ENCODE measurements at places on chromosomes 7 and 10.
A peak's percentile ranks its signal among the peaks of the same experiment; 100 is the strongest.

DNA sequence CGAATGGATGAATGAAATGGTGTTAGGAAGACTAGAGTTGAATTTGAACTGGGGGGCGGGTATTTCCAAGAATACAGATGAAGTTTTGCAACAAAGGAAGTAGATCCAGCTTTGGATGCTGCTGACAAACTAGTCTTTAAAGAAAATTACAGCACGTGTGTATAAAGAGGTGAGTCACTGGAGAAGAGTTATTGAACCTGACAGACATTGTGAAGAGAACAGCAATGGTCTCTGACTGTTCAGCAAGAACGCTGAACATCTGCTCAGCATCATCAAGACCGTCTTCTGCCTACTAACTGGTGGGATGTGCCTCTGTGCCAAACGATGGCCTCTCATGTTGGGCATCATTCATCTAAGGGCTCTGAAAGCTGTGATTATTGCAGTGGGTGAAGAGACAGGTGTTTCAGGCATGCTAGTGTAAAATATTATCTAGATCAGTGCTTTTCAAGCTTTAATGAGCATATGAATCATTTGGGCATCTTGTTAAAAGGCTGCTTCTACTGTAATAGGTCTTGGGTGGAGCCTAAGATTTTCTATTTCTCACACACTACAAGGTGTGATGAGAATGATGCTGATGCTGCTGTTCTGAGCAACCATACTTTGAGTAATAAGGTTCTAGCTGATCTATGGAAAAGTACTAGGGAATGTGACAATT lies 291.3 kb downstream of the PTEN start:
- H3K36me3 ChIP-seq: no peaks in the 10 kb centered on the region
- no peak overlapping the region for H3K27ac ChIP-seq
- no peak overlapping the region for H3K4me3 ChIP-seq
- H3K4me1 ChIP-seq: no peaks in the 10 kb centered on the region

GRCh38 chr10:34200355-34200901 lies 614.7 kb downstream of the PARD3 start:
- H3K4me3 ChIP-seq: no peak overlapping the region
- no peaks in the 10 kb centered on the region for H3K36me3 ChIP-seq
- H3K4me1 ChIP-seq: no peaks in the 10 kb centered on the region
- H3K27me3 ChIP-seq: no peaks in the 10 kb centered on the region

GRCh38 chr10:109820620-109821405 lies 102.5 kb downstream of the XPNPEP1 start:
- peaks cover 7% of the 10 kb centered on the region for H3K4me1 ChIP-seq
- H3K36me3 ChIP-seq: no peaks in the 10 kb centered on the region
- H3K4me3 ChIP-seq: no peak overlapping the region

- no peaks in the 10 kb centered on the region for H3K36me3 ChIP-seq
- DNase-seq: no peak
- no peak overlapping the region for H3K27ac ChIP-seq
- no peaks in the 10 kb centered on the region for H3K27me3 ChIP-seq
- no peak overlapping the region for H3K4me3 ChIP-seq
Measured at GRCh38 chr7:27175626-27176523, 1.8 kb upstream of the HOXA10 start.

- peaks cover 51% of the 10 kb centered on the region for H3K4me1 ChIP-seq
- no peaks in the 10 kb centered on the region for H3K27me3 ChIP-seq
- H3K27ac ChIP-seq: no peak overlapping the region
- H3K4me3 ChIP-seq: no peak overlapping the region
Measured at GRCh38 chr7:27389496-27389895, 146.9 kb downstream of the EVX1 start.

DNA sequence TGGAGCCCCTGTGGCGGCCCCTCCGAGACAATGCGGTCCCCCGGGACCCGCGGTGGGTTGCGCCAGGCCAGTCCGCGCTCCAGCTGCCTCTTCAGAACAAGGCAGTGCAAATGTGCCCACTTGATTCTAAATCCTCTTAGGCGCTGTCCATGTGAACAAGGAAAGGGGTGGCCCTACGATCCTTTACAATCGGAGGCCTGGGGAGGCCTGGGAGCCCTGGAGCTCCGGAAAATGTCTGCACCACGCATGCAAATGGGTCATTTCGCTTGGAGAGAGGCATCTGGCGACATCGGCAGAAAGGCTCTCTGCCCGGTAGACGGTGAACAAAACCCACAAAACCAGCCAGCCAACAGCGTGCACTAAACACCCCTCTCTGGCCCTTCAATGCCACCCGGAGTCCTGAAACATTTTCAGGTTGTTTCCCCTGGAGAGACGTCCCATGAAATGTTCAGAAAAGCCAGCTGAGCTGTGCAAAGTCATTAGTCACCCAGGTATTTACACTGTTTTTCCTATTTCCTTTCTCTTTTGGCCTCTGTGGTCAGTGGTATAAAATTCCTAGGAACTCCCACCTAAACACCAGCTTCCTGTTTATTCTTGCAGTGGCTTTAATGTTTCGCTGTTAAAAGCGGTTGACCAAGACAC lies 102.8 kb upstream of the ZNF438 start:
- no peaks in the 10 kb centered on the region for H3K36me3 ChIP-seq
- peaks cover 14% of the 10 kb centered on the region for H3K4me1 ChIP-seq
- H3K4me3 ChIP-seq: peak overlapping the region; percentile 79
- H3K27ac ChIP-seq: no peak overlapping the region
- peak; percentile 48 for DNase-seq

- no peak overlapping the region for H3K4me3 ChIP-seq
- no peak for DNase-seq
- H3K36me3 ChIP-seq: no peaks in the 10 kb centered on the region
- no peaks in the 10 kb centered on the region for H3K27me3 ChIP-seq
Measured at GRCh38 chr10:91208642-91209041, 11.8 kb upstream of the PCGF5 start.

DNA sequence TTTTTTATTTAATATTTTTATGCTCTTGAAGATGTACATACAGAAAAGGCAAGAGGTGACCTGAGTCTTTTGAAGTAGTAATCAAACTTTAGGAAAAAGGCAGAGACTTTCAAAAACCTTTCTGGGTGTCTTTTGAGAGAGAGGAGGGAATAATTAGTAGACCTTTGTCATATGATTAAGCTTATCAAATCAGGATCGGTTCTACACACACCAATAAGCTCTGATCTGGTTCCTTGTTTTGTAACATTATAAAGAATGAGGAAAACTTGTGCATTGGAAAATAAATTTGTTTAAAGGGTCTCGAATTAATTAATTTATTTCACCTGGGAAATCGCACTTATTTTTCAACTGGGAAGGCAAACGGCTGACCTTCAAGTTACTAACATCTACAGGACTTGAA lies 11.9 kb downstream of the TWIST1 start:
- no peaks in the 10 kb centered on the region for H3K4me1 ChIP-seq
- H3K27me3 ChIP-seq: no peaks in the 10 kb centered on the region
- no peaks in the 10 kb centered on the region for H3K36me3 ChIP-seq
- DNase-seq: no peak

- H3K4me1 ChIP-seq: peaks cover 8% of the 10 kb centered on the region
- DNase-seq: no peak
- no peaks in the 10 kb centered on the region for H3K27me3 ChIP-seq
- H3K27ac ChIP-seq: no peak overlapping the region
- H3K36me3 ChIP-seq: no peaks in the 10 kb centered on the region
- H3K4me3 ChIP-seq: no peak overlapping the region
Measured at GRCh38 chr7:47924266-47924665, 24.0 kb downstream of the PKD1L1 start.

DNA sequence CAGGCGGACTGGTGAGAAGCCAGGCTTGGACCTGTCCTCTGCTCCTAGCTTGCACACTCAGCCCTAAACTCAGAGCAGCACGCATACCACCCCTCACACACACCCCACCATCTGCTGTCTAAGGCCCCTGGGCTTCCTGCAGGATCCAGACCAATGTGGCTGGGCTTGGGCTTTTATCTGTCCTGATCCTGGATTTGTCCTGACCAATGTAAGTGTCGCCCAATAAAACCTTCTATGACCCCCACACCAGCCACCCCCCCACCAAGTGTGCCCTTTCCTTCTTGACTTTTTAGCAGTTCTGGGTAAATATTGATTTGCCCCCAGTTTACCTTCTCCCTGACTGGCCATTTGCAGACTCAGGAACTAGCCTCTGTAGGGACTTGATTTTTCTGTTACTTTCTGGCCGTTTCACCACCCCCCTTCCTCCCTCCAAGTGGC lies 1.7 kb upstream of the HOXA13 start:
- H3K4me1 ChIP-seq: peaks cover 19% of the 10 kb centered on the region
- H3K27me3 ChIP-seq: no peaks in the 10 kb centered on the region

DNA sequence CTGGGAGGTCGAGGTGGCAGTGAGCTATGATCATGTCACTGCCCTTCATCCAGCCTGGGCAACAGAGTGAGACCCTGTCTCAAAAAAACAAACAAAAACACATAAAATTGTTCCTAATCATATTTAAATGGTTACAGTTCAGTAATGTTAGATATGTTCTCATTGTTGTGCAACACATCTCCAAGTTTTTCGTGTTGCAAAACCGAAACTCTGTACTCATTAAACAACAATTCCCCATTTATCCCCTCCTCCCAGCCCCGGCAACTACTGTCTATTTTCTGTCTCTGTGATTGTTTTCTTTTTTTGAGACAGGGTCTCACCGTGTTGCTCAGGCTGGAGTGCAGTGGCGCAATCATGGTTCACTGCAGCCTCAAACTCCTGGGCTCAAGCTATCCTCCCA lies 16.1 kb upstream of the PRXL2A start:
- H3K36me3 ChIP-seq: no peaks in the 10 kb centered on the region
- H3K27me3 ChIP-seq: no peaks in the 10 kb centered on the region
- no peak overlapping the region for H3K4me3 ChIP-seq
- H3K27ac ChIP-seq: no peak overlapping the region
- H3K4me1 ChIP-seq: no peaks in the 10 kb centered on the region

GRCh38 chr10:93947055-93947454 lies 46.7 kb upstream of the PLCE1 start:
- H3K27ac ChIP-seq: no peak overlapping the region
- no peak for DNase-seq
- H3K27me3 ChIP-seq: no peaks in the 10 kb centered on the region
- no peak overlapping the region for H3K4me3 ChIP-seq
- H3K36me3 ChIP-seq: no peaks in the 10 kb centered on the region
- no peaks in the 10 kb centered on the region for H3K4me1 ChIP-seq

DNA sequence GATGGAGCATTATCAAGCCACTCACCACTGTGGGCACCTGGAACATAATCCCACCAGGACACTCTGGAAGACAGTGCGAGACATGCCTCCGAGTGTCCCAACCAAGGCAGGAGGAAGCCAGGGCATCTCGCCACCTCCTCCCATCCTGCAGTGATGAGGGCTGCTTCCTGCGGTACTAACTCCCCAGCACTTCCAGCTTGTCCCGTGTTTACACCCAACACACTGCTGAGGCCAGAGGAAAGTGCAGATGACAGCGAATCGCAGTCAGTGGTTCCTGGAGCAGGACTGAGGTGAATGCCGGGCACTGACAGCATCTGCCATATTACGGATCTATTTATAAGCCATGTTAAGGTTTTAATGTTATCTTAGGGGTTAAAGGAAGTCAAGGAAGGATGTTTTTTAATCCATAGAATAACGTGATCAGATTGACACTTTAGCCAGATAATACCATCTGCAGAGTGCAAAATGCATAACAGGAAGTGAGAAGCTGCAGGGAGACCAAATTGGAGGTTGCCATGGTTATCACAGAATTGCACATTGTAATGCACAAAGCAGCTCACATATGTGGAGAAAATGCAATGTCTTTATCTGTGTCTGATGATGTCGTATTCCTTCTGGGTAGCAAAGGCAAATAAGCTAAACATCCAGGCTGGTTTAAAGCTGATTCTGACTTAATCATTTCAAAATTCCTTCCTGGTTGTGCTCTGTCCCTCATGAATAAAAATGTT lies 314.1 kb upstream of the C7orf33 start:
- H3K4me1 ChIP-seq: peaks cover 15% of the 10 kb centered on the region
- H3K27me3 ChIP-seq: no peaks in the 10 kb centered on the region
- DNase-seq: peak; percentile 59
- no peak overlapping the region for H3K27ac ChIP-seq
- H3K4me3 ChIP-seq: peak overlapping the region; percentile 23
- H3K36me3 ChIP-seq: no peaks in the 10 kb centered on the region

- H3K27ac ChIP-seq: no peak overlapping the region
- no peaks in the 10 kb centered on the region for H3K4me1 ChIP-seq
- no peaks in the 10 kb centered on the region for H3K27me3 ChIP-seq
- peak; percentile 68 for DNase-seq
- H3K36me3 ChIP-seq: no peaks in the 10 kb centered on the region
Measured at GRCh38 chr7:54841772-54842697, 83.0 kb upstream of the SEC61G start.

DNA sequence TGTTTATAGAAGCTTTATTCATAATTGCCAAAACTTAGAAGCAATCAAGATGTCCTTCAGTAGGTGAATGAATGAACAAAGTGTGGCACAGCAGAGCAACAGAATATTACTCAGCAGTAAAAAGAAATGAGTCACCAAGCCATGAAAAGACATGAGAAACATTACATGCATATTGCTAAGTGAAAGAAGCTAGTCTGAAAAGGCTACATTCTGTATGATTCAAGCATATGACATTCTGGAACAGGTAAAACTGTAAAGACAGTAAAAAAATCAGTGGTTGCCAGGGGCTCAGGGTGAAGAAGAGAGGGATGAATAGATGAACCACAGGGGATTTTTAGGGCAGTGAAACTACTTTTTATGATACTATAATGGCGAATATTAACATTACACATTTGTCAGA lies 80.9 kb upstream of the APBB1IP start:
- no peak overlapping the region for H3K27ac ChIP-seq
- H3K36me3 ChIP-seq: no peaks in the 10 kb centered on the region
- no peak for DNase-seq

DNA sequence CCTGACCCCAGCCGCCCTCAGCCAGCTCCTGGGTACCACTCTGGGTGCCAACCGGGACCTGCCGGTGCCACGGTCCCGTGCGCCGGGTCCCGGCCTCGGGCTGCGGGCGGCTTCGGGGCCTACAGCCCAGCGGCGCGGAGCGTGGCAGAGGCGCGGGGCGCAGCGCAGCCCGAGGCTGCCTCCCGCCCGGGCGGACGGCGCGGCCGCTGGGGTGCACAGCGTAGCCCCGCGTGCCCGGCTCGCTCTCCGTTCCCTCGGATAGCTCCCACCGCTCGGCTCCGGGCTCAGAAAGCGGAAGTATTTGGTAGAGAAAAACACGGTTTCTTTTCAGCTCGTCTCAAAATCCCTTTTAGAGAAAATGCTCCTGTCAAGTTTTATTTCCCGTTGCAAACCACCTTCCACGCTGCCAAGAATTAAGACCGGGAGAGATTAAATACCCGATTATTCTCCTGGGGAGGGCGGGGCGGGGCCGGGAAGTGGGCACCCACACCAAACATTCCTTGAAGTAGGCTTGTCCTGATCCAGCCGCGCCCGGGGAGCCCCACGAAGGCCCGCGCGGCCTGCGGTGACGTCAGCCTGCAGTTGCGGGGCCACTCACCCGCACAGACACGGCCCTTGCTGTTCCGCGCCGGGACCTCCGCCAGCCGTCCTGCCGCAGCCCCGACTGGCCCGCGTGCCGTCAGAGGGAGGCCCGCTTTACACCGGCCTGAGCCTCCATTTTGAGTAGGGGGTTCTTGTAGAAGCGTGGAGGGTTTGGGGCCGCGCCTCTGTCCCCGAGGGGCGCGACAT lies 7.2 kb downstream of the HOXA13 start:
- no peak overlapping the region for H3K4me3 ChIP-seq
- no peaks in the 10 kb centered on the region for H3K27me3 ChIP-seq
- H3K4me1 ChIP-seq: peaks cover 2% of the 10 kb centered on the region
- no peak for DNase-seq

Data from Karpas-422 (cell line).